ENCODE measurements at places on chromosomes 4 and X.

GRCh38 chrX:19677121-19677520, 161.8 kb upstream of the MAP3K15 start:
- no peak for DNase-seq

GRCh38 chr4:189129044-189129694, 811.5 kb upstream of the FRG1 start:
- no peak for DNase-seq

GRCh38 chr4:15649914-15650545, 5.1 kb downstream of the FBXL5 start:
- peak; percentile 30 for DNase-seq

DNA sequence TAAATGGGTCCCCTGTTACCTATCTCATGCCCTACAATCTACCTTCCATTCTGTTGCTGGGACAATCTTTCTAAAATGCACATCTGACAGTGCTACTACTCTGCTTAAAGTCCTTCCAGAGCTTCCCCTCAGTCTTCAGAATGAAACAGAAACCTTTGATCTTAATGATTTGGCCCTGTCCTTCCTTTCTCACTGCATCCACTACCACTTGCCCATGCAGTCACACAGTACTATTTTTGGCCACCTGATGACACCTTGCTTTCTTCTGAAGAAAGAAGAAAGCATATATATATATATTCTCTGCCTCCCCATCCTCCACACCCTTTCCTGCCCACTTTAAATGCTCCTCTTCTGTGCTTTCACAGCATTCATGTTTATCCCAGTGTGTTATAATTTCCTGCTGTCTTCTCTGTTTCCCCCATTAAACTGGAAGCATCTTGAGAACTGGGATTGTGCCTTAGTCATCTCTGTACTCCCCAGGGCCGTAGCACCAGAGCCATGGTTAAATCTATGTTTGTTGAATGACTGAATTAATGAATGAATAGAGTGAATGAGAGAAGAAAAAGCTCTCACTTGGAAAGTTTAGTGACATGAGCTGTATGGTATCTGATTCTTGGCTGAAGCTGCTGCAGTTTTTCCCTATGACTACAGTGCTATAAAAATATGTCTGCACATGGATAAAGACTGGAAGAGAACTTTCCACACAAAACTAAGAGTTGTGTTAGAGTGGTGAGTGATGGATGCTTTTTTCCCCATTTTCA, 56.2 kb downstream of the RTL9 start:
- peak; percentile 79 for DNase-seq

DNA sequence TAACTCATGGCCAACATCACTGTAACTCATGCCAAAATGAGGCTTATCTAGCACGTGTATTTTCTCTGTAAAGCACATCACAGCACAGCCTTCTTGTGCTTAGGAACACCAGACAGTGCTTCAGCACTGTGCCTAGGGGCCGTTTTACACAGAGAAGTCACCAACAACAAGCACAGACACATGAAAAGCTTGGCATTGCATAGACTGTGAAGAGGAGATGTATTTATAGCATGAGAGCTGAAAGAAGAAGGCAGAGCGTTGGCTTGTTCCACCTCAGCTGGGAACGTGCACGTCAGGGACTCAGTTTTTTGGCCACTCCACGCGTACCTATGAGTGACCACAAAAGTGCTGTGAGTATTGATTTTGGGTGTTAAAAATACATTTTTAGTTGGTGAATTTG, 116.3 kb upstream of the SFRP2 start:
- DNase-seq, result no peak

DNA sequence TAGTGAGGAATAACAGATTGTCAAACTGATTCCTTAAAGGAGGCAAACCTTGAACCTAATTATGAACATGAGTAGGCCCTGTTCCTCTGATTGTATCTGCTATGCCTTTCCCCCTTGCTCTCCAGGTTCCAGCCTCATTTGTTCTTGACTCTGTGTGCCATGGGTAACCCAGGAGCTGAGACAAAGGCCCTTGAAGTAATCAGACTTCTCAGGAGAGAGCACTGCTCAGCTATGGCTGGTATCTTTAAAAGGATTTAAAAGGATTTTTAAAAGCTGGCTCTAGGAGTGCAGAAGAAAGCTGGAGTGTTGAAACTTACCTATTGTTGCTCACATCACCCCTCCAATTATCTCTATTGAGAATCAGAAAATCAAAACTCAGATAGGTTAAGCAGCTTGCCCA, 1565.5 kb upstream of the AGA start:
- no peak for DNase-seq

- DNase-seq, result no peak
These were observed 600.0 kb downstream of the BCOR start for GRCh38 chrX:39497702-39498265.

- DNase-seq, result peak; percentile 36
These were observed 2.4 kb upstream of the PCDH10 start for GRCh38 chr4:133146574-133147241.

DNA sequence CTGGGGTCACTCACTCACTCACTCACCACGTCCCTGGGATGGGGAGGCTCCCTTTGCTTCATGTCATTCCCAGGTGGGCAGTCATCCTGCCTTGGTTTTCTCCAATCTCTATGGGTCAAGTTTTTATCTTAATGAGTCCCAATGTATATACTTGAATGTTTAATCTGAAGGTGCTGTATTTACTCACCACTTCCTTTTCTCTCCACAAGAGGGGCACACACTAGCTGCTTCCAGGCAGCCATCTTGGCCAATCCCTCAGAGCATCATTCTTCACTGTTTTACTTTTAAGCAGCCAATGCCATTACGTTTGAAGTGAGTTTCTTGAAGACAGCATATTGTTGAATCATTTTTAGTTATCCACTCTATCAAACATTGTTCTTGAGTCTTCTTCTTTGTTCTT, 153.4 kb upstream of the ARSJ start:
- no peak for DNase-seq

DNA sequence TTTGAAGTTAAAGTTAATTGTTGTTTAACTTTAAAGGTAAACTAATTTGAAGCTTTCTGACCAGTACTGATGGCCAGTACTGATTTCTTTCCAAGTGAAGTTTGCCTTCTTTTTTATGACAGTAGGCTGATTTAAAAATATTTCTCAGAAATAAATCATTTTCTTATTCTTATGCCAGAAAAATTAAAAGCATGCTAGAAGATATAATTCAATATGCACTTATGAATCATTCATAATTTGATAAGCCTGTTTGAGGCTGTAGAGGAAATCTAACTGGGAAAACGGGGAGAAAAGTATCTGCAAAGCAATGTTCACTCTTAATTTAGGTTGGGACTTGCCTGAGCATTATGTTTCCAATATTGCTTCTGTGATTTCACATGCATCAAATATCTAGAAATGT, 1112.0 kb upstream of the INTU start:
- no peak for DNase-seq

GRCh38 chr4:182143822-182144625, 99.2 kb upstream of the TENM3 start:
- DNase-seq, result peak; percentile 89

DNA sequence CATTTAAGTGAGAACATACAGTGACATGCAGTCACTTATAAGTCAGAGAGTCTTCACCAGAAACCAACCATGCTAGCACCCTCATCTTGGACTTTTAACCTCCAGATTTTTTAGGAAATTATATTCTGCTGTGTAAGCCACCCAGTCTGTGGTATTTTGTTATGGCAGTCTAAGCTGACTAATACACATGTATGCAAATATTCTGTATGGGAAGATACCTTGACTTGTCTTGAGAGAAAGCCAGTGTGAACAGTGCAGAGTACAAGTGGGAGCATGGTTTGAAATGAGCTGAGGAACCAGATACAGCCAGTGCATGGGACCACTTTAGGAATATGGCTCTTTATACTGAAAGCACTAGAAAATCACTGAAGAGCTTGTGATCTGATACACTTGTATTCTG, 110.4 kb upstream of the MAP9 start:
- DNase-seq, result no peak

DNA sequence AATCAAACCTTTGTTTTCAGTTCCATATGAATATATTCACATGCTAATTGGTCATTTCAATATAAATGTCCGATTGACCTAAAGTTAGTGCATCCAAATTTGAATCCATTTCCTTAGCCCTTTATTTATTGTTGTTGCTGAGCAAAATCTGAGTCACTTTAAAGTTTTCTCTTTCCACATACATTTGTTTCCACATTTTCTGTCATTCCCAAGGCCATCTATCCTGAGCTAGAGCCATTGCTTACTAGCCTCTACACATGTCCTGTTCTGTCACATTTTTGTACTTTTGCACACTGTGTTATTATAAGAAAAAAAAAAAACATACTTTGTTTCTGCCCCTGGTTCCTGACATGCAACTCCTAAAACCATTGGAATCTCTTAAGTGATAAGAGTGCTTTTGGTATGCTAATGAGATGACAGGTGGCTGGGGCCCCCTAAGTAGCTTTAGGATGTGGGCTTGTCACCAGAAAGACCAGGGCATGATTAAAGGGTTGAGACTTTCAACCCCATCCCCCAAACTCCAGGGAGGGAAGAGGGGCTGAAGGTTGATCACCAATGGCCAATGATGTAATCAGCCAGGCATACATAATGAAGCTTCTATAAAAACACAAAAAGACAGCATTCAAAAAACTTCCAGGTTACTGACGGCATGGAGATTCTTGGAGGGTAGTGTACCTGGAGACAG, 353.3 kb upstream of the MAGEB16 start:
- no peak for DNase-seq

DNA sequence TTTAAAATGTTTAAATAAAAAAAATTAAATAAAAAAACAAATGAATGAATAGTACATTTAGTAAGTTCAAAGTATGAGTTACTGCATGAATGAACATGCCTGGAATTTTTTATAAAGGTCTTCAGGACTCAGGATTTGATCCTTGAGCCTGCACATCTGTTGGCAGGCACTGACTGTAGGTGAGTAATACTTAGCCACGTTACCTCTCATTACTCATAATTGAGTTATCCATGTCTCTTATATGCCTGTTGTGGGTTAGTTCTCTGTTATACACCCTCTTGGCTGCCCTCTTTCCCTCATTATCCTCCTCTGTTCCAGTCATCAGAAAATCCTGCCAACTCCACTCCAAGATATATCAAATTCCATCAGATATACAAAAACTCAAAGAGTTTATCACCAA, 276.0 kb downstream of the FBXW7 start:
- peak; percentile 91 for DNase-seq

GRCh38 chr4:145938618-145939440, at the start of gene ZNF827:
ZNF827 (minus strand) TSS chr4:145938823; CDS start chr4:145938407, 416 bp downstream.
- DNase-seq, result peak; percentile 88

GRCh38 chrX:151722241-151722846, 6.5 kb downstream of the FATE1 start:
- no peak for DNase-seq

- DNase-seq, result no peak
These were observed 134.1 kb downstream of the PJA1 start for GRCh38 chrX:69031181-69031580.

GRCh38 chr4:182717788-182718583, 199.2 kb downstream of the DCTD start:
- DNase-seq, result no peak

DNA sequence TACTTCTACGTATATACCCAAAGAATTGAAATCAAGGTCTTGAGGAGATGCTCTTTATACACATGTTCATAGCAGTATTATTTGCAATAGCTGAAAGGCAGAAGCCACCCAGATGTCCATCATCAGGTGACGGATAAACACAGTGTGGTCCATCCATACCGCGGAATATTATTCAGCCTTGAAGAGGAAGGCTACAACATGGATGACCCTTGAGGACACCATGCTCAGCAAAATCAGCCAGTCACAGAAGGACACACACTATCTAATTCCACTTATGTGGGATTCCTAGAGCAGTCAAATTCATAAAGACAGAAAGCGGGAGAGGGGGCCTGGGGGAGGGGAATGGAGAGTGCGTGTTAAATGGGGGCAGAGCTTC, 44.5 kb downstream of the RGS12 start:
- DNase-seq, result no peak

DNA sequence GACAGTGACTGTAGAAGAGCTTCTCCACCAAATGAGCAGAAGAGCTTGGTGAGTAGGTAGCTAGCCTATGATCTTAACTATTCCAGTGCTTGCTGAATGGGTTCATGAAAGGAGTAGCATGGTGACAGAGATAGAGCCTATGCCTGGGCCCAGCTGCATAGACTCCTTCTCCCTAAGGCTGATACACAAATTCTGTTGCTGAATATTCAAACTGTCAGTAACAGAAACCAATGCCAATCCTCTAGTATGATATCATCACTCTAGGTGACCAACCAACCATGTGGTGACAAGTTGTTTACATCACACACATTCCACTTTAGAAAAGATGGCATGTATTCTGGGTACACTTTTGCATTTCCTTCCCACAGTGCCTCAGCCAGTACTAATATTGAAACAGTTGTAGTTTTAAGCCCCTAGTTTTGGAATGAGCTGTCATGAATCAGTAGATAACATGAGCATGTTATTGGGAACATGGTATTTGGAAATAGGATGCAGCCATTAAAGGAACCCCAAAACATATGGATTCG, 103.4 kb upstream of the GRXCR1 start:
- DNase-seq, result no peak

- DNase-seq, result no peak
These were observed 167.6 kb downstream of the OR13H1 start for GRCh38 chrX:131711478-131711867.

- DNase-seq, result no peak
These were observed 40.4 kb downstream of the PPA2 start for GRCh38 chr4:105433421-105433820.

DNA sequence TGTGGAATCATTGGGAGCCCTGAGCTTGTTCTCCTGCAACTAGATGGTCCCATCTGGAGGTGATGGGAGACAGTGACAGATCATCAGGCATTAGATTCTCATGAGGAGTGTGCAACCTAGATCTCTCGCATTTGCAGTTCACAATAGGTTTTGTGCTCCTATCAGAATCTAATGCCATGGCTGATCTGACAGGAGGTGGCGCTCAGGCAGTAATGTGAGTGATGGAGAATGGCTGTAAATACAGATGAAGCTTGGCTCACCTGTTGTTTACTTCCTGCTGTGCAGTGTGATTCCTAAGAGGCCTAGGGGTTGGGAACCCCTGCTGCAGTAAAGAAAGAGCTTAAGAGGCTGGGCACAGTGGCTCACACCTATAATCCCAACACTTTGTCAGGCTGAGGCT, 42.2 kb upstream of the PUDP start:
- no peak for DNase-seq

GRCh38 chr4:143377611-143378099, 41.0 kb downstream of the GAB1 start:
- DNase-seq, result no peak

- DNase-seq, result no peak
These were observed 1.1 kb upstream of the TRMT10A start for GRCh38 chr4:99564921-99565320.

- no peak for DNase-seq
These were observed 308.5 kb downstream of the EVC2 start for GRCh38 chr4:5399790-5400421.

Data from astrocyte (in vitro differentiated cells and primary cell).